ENCODE measurements at places on chromosomes 3 and 15.

GRCh38 chr3:171755656-171756055, 54.6 kb downstream of the PLD1 start:
- no peak for DNase-seq

DNA sequence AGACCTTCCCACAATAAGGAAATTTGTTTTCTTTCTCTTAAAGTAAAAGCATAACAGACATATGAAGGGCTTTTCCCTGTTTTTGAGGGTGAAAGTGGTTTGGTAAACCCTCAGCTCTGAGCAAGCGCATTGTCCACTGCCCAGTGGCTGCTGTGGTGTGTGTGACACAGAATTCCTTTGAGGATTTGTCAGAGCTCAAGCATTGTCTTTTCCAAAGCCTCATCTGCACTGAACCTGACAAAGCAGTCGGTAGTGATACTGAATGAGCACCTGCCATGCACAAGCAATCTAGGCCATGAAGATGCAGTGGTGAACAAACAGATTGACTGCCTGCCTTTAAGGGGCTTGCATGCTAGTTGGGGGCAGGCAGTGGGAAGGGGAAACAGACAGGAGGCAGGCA, 128.3 kb downstream of the PLCL2 start:
- no peak for DNase-seq

DNA sequence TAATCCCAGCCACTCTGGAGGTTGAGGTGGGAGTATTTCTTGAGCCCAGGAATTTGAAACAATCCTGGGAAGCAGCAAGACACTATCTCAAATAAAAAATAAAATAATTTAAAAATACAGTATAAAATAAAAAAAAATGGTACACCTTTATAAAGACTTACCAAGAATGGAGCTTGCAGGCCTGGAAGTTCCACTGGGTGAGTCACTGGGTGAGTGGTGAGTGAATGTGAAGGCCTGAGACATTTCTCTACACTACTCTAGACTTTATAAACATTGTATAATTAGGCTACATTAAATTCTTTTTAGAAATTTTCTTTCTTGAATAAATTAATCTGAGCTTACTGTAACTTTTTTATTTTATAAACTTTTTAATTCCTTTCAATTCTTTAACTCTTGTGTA, 609.1 kb upstream of the BCHE start:
- no peak for DNase-seq

DNA sequence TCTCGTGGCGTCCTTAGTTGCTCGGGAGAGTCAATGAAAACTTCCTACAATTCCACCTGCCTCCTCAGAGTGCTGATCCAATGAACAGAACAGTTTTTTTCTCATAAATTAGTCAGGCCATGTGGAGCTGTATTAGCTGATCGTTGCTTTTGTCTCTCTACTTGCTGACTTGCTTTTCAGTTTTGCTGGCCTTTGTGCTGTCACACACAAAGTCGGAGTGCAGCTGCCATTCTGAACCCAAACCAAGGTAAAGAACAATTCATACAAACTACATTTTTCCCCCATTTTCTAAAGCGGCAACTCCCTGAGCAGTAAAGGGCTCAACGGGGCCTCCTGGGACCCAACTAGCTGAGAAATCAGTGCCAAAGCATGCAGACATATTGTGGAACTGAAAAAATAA, 43.1 kb downstream of the MEIS2 start:
- DNase-seq: no peak

- no peak for DNase-seq
Observed at GRCh38 chr3:132292042-132292441, 25.2 kb upstream of the ACP3 start.

- DNase-seq: no peak
Observed at GRCh38 chr15:98382139-98382538, 266.2 kb upstream of the IGF1R start.

DNA sequence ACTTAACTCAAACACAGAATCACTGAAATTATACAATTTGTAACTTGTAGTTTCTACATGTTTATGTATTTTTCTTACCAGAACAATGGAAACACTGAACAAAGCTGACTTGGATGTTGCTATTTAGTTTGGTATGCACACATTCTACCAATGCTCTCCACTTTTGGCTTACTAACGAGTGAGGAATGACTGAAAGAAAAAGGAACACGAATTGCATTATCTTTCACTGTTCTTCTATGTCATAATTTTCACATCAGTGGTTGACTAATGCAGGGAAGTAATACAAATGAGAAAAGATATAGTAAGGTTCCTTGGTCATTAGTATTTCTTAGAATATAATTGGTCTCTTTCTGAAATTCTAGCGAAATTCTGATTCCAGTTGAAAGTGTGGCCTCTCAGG, 9.8 kb upstream of the CNTN3 start:
- DNase-seq: no peak

DNA sequence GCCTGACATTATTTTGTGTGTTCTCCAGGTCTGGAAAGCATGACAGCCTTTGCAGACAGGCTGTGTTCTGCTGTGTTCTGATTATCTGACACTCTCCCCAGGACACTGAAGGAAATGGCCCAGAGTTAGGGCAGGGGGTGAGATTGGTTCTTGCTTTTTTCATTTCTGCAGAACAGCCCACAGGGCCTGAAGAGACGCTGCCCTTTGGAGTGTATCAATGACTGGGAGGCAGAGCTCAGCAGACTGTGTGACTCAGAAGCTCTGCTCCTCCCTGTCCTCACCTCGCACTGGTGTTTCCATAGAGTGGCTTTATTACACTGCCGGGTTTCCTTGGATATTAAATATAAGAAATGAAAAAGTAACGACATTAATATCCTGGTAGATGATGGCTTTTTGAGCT, 523.6 kb downstream of the NTRK3 start:
- no peak for DNase-seq

GRCh38 chr3:159899166-159899565, 89.5 kb upstream of the IL12A start:
- no peak for DNase-seq

DNA sequence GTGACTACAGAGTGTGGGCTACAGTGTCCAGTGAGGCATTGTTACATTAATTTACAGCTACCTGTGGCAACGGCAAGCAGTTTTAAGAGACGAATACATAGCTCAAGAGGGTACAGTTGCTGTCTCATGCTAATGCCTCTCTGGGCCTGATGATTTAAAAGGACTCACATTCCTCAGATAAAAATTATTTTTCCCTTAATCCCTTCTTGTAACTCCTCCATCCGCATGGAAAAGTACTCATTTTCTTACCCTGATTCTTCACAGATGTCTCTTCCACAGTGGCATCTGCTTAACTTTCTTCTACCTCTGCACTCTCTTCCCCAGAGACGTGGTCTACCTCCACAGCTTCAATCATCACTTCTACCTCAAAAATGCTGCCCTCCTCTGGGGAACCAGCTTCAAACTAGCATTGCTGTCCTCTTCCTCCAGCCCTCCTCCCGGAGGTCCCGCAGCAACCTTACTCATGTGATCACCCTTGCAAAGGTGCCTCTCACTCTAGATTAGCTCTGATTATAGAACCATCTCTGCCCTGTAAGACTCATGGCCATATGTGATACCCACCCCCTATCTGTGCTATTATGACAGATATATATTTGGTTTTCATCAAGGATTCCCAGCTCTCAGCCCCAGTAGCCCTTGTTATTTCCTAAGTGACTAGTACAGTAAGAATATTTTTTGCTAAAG, 21.4 kb upstream of the ABHD17C start:
- DNase-seq: no peak

DNA sequence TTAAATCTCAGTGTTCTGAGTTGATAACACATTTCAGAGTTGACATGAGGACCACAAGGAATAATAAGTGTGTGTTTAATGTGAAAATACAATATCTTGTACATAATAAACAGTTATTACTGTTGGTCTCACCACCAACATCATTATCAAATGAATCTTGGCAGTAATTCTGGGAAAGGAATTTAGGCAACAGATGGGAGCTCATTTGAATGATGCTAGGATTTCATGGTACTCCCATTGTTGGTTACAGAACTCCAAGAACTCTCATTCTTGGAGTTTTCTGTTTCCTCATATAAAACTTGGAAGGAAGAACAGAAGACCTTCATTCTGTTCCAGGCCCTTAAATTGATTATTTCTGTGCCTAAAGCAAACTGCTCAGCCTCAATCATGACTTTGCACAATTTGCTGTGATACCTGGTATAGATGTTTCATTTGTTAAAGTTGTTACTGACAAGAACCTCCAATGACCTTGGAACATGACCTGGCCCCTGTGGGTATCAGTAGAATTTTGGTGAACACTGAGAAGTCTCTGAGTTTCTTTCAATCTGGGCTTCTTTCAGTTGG, 385.8 kb downstream of the LPP start:
- DNase-seq: no peak

GRCh38 chr3:133054586-133054985, 16.4 kb downstream of the TMEM108 start:
- DNase-seq: no peak

DNA sequence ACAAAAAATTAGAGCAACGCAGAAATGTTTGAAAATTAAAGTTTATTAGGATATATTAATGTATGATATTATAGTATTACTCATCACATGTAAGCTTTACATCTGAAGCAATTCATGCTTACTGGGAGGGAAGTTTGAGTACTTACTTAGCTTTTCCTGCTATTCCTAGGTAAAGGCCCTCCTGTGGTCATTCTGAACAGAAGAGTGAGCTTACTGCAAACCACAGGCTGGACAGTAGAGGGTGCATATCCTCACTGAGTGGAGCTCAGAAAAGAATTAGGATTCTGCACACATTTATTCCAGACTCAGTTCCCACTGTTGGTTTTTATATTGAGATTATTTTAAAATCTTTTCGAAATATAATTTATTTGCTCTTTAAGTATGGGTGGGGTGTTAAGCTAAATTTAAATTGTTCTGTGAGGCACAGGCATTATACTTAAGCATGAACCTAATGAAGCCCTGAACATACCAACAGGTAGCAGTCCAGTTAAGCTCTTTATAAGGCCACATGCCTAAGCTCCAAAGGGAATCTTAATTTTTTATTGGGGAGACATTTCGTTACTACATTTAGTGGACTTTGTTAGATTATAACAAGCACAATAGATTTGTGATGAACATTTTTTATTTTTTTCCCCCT, 10.2 kb downstream of the MRPS22 start:
- peak; percentile 16 for DNase-seq

DNA sequence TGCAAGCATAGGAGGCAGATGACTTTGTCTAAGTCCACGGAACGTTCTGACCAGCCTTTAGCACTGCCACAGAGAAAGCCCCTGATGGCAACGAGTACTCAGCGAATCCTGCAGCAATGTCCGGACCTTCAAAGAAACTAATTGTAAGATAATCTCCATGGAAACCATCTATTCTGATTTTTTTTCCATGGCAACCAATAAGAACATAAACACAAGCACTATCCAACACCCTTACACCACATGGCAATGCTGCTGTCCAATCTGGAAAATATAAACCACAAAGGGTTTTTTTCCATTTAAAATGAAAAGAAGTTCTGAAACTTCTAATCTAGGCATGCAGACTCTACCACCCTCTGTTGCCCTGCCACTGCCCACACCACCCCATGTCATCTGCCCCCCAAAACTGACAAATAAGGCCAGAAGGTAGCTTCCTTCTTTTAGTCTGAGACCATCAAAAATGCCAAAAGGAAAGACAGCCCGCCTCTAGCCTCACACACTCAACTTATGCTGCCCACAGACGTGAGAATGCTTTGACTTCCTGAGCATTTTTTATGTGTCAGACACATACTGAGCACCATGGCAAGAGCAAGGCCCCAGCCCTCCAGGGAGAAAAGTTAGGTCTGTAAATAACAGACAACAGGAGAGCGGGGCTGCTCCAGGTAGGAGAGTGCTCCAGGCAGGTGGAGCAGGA, 44.5 kb downstream of the POC1A start:
- no peak for DNase-seq

DNA sequence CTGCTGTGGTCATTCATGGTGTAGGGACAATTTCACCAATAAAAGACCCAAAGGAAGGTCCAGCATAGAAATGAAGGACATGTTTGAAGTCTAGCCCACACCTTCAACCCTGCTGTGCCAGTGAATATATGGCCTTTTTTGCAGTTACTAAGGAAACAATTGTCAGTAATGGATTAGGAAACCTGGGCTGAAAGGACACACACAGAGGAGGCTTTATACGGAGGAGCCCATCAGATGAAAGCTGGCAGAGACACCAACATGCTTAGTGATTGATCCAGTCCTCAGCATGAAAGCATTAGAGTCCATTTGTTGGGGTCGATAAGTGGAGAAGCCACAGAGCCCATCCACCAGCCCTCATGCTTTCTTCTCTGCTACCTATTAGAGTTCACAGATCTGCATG, 584.3 kb downstream of the AGBL1 start:
- no peak for DNase-seq

GRCh38 chr3:68162644-68163043, 508.2 kb upstream of the SUCLG2 start:
- no peak for DNase-seq

DNA sequence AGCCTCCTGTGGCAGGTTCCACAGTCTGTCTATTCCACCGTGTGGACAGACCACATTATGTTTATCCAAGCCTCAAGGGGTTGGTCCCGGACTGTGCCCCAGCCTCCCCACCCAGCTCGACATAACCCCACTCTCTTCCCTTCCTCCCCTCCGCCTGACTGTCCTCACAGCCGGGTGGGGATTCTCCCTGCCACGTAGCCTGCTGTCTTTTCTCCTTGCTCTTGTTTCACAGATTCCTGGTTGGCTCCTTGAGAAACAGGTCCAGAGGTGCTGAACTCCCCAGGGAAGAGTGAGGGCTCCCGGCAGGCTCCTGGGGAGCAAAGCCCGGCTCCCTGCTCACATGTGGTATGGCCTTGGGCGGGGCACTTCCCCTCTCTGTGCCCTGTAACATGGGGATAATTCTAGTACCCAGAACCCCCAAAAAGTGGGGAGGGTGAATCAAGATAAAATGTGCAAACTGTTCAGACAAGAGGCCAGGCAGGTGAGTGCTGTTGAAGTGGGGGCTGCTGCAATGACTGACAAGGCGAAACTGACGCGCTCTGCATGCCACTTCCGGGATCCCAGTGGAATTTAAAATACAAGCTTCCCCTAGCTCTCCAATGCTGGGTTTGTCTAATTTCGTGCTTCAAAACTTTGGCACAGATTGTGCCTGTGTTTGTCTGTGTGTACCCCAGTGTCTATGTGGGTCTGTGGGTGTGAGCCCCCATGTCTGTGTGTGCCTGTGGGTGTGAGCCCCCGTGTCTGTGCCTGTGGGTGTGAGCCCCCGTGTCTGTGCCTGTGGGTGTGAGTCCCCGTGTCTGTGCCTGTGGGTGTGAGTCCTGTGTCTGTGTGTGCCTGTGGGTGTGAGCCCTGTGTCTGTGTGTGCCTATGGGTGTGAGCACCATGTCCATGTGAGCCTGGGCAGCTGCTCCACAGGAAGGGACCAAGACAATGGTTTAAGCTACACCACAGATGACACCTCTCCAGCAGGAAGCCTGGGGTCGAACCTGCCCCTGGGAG, 160.6 kb upstream of the IQSEC1 start:
- DNase-seq: no peak

DNA sequence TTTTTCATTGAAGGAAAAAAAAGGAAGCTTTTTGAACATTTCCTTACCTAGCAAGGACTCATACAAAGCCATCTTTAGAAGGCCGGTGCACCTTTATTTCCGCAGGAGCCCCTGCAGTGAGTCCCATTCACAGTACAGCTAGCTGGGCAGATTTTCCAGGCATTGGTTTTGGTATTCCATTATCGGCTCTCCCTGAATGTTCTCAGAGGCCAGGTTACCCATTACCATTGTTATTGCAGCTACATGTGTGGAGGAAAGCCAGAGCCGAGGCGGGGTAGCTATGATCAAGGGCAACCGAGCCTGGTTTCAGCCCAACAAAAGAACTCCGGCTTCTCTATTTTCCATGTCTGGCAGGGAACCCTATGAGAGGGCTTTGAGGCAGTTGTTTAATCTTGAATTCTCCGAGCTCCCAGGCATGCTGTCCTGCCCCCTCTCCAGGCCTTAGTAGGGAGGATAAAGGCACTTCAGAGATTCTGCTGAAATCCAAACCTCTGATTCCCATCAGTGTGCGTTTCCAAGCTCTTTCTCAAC, 100.3 kb downstream of the LRRK1 start:
- no peak for DNase-seq
